ENCODE measurements at places on chromosomes 7 and 10.

- DNase-seq, result no peak
Observed at GRCh38 chr7:68038621-68039314, 1042.1 kb downstream of the TYW1 start.

GRCh38 chr10:103276896-103277712 is at the start of gene INA:
Gene INA, plus strand, starts transcription at chr10:103277138. Its CDS starts 74 bp downstream, at chr10:103277212.
- no peak for DNase-seq

- no peak for DNase-seq
Observed at GRCh38 chr10:129877773-129878371, 86.2 kb downstream of the EBF3 start.

- no peak for DNase-seq
Observed at GRCh38 chr10:124096494-124096893, 3.1 kb upstream of the CHST15 start.

DNA sequence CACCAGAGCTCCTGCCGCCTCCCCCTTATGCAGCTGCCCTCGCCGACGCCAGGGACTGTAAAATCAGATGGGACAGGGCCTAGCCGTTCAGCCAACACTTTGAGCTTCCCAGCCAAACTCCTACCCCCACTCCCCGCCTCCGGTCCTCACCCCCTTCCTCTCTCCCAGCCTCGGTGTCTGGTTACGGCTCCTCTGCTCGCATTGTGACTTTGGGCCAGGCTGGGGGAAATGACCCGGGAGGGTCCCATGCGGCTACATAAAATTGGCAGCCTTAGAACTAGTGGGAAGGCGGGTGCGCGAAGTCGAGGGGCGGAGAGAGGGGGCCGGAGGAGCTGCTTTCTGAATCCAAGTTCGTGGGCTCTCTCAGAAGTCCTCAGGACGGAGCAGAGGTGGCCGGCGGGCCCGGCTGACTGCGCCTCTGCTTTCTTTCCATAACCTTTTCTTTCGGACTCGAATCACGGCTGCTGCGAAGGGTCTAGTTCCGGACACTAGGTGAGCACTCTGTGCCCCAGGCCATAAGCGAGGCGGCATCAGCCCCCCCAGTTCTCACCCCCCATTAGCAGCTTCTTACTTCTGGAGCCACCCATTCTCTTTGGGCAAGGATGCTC is at the start of gene KAZALD1:
Gene KAZALD1, plus strand, starts transcription at position 366 of the 608 bp plus-strand sequence. CDS start 604 bp downstream, outside the sequence.
- DNase-seq, result no peak

GRCh38 chr7:96870185-96870584 is 135.2 kb upstream of the DLX6 start:
- DNase-seq, result no peak

DNA sequence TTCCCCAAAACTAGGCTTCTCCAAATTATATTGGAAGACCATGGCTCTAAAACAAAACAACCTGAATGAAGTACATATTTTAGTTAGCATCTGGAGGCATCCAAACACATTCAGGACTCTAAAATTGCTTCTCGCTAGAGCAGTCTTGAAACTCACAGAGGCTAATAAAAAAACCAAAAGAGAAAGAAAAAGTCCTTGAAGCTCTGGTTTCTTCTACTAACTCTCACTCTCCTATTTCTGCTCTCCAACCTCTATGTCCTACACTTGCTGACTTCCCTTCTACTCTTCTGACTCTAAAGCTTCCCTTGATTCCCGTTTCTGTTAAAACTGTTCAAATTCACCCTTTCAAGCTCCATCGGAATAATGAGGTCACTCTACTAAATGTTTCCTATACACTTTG is 370.7 kb upstream of the HPS1 start:
- DNase-seq, result no peak

GRCh38 chr10:97056003-97056630 is 129.6 kb downstream of the SLIT1 start:
- no peak for DNase-seq

DNA sequence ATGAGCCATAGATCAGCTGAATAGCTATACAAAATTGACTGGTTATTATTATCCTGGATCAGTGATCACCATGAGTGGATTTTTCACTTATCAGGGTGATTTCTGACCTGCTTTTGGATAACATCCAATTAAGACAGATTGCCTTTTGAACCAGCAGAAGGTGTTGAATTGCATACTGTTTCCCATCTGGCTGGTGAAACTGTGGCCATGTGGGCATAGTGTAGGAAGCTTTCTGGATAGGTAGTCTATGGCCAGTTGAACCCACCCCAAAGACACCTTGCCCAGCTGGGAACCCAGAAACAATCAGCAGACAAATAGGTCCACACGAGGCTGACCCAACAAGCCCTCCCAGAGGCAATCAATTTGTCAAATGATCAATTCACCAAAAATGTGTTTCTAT is 29.3 kb downstream of the DNAJC12 start:
- no peak for DNase-seq

- DNase-seq, result no peak
Observed at GRCh38 chr10:69253171-69253570, 25.1 kb upstream of the HK1 start.

- DNase-seq, result no peak
Observed at GRCh38 chr10:114386452-114386851, 17.9 kb downstream of the AFAP1L2 start.

GRCh38 chr10:70055550-70055949 is 2.9 kb downstream of the MACROH2A2 start:
- no peak for DNase-seq

- peak; percentile 27 for DNase-seq
Observed at GRCh38 chr7:18610331-18610948, 114.9 kb downstream of the HDAC9 start.

DNA sequence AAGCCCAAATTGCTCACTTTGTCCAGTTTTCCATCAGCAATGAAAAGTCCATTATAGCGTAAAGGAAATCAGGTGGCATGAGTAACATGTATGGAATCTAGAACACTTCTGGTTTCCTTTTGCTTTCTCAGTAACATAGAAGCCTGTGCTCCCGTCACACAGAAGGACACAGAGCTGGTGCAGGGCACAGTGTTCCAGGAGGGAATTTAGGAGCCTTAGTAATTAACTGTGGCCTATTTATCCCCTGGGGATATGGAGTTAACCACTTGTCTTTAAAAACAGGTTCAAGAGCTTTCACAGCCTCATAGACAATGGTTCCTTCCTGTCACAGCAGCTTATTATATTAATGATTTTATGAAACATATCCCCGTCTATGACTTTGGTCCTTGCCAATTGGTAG is 189.9 kb downstream of the NEBL start:
- DNase-seq, result no peak

GRCh38 chr7:55030314-55030713 is 11.5 kb downstream of the EGFR start:
- no peak for DNase-seq

DNA sequence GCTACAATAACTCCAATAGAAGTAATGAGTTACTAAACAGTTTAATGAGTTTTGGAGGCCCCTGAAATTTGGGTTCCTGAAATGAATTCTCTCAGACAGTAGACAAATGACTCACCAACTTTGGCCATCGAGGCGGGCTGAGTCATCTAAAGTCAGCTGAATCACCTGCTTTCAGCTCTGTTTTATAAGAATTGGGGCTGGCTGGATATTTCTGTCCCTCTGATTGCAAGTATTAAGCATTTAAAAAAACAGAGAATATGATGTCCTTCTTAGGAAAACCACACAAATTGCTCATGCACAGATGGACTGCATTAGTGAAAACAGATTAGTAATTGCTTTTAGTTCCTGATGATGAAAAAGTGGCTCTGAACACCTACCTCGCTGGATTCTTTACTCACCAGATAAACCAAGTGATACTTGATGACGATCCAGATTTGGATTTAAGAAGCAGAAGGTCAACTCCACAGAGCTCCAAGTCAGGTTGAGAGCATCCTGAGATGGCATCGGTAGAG is 59.1 kb downstream of the ZNF365 start:
- no peak for DNase-seq

GRCh38 chr10:103067956-103068355 is 125.1 kb downstream of the NT5C2 start:
- DNase-seq, result no peak

GRCh38 chr7:49791088-49791741 is 17.8 kb downstream of the VWC2 start:
- peak; percentile 45 for DNase-seq

GRCh38 chr7:111678986-111679385 is 116.7 kb upstream of the IMMP2L start:
- no peak for DNase-seq

GRCh38 chr7:128422037-128422436 is 12.3 kb upstream of the IMPDH1 start:
- no peak for DNase-seq

DNA sequence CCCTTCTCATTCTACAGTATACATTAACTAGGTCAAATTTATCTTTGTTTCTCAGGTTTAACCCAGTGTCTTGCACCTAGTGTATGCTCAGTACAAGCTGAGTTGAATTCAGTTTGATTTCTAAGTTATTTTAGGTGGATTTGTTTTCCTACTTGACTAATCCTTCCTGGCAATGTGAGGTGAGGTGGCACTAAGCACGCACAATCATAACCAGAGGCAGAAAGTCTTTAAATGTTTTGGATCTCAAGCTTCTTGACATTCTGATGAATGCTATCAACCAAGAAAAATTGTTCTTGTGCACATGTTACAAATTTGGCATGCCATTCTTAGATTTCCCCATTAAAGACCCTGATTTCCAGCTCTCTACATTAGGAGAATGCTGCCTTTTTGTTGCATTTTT is 3.2 kb downstream of the BZW2 start:
- DNase-seq, result no peak

- DNase-seq, result no peak
Observed at GRCh38 chr10:123295644-123296043, 141.4 kb downstream of the BUB3 start.

- no peak for DNase-seq
Observed at GRCh38 chr10:45454262-45454661, 80.2 kb downstream of the ALOX5 start.

GRCh38 chr10:11861811-11862428 is 38.8 kb downstream of the PROSER2 start:
- DNase-seq, result no peak
